Right lobe of liver (tissue), 6 donors: ENCODE measurements at places on chromosomes 4 and X. TPM values are rescaled to one million over a fixed set of nuclear protein-coding genes. Genes with fewer than 3 reads are reported as not detected.

The FATE1 gene
- not detected for total RNA-seq

- no peaks in the 10 kb centered on the region for H3K27me3 ChIP-seq
- no peak overlapping the region for H3K4me3 ChIP-seq
- H3K4me1 ChIP-seq, result no peaks in the 10 kb centered on the region
- no peaks in the 10 kb centered on the region for H3K36me3 ChIP-seq
- H3K27ac ChIP-seq, result no peak overlapping the region
- no peak for DNase-seq
These were observed 371.1 kb downstream of the FBXO8 start for GRCh38 chr4:173912384-173912783.

GRCh38 chrX:111886678-111887077, 10.7 kb downstream of the TRPC5OS start:
- no peak for DNase-seq
- H3K36me3 ChIP-seq, result no peaks in the 10 kb centered on the region
- no peaks in the 10 kb centered on the region for H3K4me1 ChIP-seq
- H3K27me3 ChIP-seq, result no peaks in the 10 kb centered on the region

GRCh38 chr4:84432713-84433112, 66.4 kb downstream of the NKX6-1 start:
- H3K36me3 ChIP-seq, result no peaks in the 10 kb centered on the region
- no peaks in the 10 kb centered on the region for H3K27me3 ChIP-seq
- H3K4me1 ChIP-seq, result no peaks in the 10 kb centered on the region
- no peak overlapping the region for H3K4me3 ChIP-seq
- no peak for DNase-seq
- H3K27ac ChIP-seq, result no peak overlapping the region

GRCh38 chr4:422587-422986, 76.4 kb downstream of the ZNF721 start:
- no peak overlapping the region for H3K4me3 ChIP-seq
- DNase-seq, result no peak
- H3K4me1 ChIP-seq, result no peaks in the 10 kb centered on the region
- no peak overlapping the region for H3K27ac ChIP-seq
- H3K27me3 ChIP-seq, result no peaks in the 10 kb centered on the region
